ENCODE measurements at places on chromosomes 16 and 17.

DNA sequence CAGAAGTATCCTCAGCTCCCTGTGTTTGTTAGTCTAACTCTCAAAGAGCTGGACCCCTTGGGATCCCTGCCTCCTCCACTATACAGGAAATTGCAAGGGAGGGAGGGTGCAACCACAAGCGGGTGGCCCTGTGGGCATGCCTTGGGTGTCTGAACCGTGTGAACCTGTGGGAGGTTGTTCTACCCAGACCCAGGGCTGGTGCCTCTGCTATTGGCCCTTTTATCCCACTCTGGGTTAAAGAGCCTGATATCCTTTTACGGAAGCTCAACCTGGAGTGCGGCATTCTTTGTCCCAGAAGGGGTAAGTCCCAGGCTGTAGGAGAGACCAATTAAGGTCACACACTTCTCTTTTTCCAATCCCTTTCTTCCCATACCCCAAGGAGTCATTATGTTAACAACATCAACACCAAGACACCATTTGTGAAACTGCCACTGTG is 53.4 kb downstream of the ARSG start:
- DNase-seq = peak; percentile 51

DNA sequence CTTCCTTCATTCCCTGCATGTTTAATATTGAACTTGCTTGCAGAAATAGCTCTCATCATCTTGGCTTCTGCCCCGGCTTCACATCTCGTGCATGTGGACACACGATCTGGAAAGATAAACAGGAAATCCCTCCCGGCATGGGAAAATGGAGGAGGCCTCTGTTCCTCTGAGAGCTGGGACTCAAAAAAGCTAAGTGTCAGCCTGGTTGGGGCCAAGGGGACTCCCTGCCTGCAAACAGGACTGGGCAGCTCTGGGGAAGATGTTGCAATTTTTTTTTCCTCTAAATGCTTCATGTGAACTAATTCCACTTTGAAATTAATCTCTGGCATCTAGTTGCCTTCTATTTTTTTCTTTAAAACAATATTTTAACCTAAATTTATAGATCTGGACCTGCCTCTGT is 24.8 kb downstream of the ITPRIPL2 start:
- no peak for DNase-seq

GRCh38 chr17:40493697-40494096 is 7.7 kb downstream of the TNS4 start:
- DNase-seq = no peak

DNA sequence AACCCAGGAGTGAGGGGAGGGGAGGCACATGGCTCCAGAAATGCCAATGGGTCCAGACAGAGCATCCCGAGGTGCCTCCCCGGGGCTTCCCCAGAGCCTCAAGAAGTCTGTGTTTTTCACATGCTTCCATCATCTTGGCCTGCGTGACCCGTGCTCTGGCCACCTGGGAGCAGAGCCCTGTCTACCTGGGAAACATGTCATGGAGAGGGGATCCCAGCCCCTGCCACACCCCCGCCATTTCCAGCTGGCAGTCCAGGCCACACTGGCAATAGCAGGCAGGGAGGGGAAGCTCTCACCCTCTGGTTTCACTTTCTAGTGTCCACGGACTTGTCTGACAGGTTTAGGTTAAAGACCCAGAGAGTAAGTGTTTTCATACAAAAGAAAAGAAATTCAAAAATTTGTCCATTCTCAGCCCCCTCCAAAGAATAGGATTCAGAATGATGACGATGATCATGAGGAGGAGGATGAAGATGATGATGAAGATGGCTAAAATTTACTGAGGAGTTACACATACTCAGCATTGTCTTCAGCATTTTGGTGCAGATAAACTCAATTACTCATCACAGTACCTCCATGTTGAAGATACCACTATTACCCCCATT is 9.0 kb downstream of the SMIM5 start:
- peak; percentile 1 for DNase-seq

- DNase-seq = no peak
Measured at GRCh38 chr17:14622615-14623101, 321.8 kb downstream of the HS3ST3B1 start.

DNA sequence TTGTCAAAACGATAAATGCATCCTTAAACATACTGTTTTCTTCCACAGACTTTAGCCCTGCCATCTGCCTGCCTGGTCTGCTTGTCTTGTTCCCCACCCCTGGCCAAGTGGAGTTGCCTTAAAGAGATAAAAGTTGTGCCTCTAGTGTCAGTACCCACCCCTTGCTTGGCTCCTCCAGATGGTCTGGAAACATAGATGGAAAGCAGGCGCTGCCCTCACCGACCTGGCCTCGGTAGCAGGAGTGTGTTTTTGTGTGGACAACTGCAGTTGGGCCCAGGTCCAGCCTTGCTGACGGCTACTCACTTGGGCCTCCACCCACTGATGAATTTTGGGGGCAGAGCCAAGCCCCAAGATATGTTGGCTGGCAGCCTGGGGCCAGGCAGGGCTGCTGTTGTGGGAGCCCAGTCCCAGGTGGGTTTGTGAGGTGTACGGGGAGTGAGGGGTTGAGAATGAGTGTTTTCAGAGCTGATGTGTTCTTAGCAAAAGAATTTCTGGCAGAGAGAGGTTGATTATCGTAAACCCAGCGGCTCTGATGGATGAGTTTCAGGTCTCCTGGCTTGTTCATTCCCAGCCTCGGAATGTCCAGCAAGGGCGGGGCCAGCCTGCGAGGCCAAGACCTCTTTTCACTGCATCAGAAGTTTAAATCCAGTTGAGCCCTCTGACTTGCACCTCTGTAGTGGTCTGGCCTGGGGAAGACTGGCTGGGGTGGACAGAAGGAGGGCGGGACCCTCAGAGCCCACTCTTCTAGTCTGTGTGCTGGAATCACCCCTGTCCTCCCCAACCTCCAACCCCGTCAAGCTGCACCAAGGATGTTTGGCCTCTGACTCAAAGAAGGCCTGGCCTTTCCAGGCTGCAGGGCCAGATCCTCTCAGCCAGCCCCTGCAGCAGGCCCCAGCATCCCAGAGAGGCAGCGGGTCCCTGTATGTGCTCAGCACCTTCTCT is 179.7 kb downstream of the RAB11FIP4 start:
- DNase-seq = no peak

DNA sequence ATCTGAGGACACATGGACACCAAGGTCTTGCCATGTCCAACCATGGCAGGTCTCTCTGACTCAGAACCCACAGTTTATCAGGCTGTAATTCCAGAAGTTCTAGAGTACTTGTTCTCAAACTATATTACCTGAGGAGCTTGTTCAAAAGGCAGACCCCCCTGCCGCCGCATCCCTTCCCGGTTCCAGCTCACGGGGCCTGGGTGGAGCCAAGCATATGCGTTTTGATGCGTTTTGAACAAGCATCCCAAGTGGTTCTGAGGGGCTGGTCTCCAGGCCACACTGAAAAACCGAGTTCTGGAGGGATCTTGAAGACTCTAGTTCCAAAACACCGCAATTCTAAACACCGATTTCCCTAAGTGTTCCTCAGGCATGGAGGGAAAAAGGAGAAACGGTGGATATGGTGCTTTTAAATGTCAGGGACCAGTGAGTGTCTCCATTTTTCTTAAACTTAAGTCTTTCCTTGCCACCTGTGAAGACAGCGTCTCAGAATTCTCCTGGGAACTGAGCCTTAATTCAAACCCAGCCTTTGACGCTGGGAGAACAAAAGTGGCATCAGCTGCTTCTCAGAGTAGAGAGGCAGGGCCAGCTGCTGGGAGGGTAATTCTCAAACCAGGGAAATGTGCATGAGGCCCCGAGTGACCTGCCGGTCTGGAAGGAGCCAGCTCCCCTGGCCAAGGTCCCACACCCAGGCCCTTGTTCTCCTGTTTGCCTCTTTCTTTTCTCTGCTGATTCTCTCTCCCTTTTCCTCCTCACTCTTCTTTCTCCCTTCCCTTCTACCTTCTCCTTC is 84.4 kb upstream of the PLCG2 start:
- DNase-seq = no peak

- DNase-seq = no peak
Measured at GRCh38 chr16:64238571-64238970, 883.3 kb downstream of the CDH11 start.

DNA sequence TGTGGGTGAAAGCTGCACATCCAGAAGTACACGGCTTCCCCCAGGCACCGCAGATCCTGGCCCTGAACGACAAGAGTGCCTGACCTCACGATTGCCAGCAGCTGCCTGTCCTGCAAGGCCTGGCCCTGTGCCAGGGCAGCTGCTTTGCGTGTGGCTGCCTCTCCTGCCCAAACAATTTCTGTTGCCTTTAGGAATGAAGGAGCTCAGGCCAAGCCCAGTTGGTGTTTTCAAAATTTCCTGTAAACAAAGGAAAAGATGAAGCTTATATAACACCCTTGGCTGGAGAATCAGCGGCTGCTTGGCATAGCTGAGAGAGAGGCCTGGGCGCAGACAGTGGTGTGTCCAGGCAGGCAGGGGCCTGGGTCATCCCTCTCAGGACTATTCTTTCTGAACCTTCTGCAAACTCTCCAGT is 11.7 kb upstream of the SLC47A2 start:
- peak; percentile 69 for DNase-seq

DNA sequence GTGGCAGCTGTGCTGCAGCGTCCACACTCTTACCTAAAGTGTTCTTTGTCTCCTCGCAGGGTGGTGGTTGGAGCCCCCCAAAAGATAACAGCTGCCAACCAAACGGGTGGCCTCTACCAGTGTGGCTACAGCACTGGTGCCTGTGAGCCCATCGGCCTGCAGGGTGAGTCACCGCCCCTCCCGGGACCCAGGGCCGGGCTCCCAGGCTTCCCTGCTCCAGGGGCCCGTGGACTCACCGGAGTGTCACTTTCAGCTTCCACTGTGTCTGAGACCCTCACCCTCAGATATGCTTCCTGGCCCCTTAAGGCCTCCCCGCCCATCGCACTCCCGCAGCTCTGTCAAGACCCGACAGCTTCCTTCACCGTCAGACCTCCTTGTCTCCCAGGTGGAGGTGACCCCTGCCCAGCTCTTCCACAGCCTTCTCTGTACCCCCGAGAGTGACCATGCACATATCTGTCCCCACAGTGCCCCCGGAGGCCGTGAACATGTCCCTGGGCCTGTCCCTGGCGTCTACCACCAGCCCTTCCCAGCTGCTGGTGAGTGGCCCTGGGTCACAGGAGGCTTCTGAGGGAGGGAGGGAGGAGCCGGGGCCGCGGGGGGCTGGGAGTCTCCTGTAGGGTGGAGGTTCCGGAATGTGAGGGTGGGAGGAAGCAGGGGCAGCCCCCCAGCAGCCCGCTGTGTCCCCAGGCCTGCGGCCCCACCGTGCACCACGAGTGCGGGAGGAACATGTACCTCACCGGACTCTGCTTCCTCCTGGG is 1.8 kb downstream of the ITGAX start:
- DNase-seq = no peak

GRCh38 chr17:44556166-44556831 is 985 bp upstream of the FZD2 start:
- DNase-seq = peak; percentile 82

GRCh38 chr16:53827741-53828140 is 123.8 kb downstream of the FTO start:
- no peak for DNase-seq

DNA sequence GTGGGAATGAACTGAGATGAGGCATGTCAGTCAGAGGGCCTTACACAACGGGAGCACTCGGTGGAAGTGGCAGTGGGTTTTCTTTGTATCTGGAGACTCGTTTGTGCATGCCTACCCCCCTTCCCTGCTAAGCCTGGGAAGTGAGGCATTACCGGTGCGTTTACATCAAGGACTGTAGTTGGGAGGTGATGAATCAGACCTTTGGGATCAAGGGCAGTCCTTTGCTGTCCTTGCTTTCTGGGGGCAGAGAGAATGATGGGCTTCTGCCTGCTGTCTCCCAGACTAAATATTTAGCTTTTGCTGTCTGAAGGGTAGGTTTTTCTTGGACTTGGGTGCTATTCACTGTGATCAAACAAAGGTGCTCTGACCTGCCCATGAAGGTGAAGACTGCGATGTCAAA is 83.0 kb downstream of the WWP2 start:
- DNase-seq = no peak

- DNase-seq = no peak
Measured at GRCh38 chr17:76365256-76365903, 11.7 kb upstream of the PRPSAP1 start.
